ENCODE measurements at places on chromosomes 2 and 18.

DNA sequence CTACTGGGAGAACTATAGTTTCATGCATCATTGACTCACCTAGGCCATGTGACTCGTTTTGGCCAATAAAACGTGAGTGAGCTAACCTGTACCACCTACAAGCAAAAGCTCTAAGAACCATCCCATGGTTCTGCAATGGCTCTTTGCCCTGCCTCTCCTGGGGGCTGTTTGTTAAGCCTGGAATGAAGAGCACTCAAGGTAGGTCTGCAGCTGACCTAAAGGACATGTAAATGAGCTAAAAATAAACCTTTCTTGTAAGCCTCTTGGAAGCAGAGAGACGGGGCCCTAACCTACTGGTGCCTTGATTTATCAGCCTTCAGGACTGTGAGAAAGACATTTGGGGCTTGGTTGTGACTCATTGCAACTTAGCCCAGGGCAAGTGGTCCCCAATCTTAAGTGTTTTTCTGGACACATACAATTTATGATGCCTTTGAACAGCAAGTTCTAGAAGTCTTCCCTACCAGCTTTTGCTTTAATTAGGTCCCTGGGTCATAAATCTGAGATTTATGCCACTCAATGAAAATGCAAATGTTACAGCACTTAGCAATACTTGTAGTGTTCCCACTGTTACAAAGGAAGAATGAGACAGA, 107.4 kb downstream of the OSBPL6 start:
- no peak for DNase-seq

DNA sequence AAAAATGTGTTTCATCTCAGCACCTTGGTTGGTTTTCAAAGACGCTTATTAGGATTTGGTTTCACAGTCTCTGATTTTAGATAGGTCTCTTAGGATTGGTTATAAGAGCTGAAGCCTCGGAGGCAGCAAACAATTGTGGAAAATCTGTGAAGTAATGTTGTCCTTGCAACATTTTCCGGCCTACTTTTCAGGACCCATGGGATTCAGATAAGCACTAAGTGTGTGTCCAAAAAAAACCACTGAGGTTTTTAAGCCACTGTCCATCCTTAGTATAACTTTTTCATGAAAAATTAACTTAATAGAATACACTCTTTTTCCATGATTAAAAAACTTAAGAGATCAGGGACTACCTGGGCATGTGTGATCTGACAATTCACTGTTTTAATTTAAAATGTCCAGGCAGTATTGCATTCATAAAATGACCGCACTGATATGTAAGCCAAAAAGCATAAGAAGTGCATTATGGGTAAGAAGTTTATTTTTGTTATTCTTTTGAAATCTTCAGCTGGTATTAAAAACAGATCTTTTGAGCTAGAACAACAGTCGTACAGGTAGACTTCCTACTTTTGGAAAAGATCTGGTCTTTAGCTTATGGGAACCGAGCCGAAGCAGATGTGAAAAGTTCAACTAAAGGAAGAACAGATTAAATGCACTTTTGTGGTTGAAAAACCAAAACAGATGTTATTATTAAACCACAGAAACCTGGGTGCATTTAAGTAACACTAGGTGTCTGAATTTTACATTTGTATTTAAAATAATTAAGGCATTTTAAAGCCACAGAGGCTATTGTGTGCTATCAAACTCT, 479.4 kb upstream of the ZEB2 start:
- no peak for DNase-seq

DNA sequence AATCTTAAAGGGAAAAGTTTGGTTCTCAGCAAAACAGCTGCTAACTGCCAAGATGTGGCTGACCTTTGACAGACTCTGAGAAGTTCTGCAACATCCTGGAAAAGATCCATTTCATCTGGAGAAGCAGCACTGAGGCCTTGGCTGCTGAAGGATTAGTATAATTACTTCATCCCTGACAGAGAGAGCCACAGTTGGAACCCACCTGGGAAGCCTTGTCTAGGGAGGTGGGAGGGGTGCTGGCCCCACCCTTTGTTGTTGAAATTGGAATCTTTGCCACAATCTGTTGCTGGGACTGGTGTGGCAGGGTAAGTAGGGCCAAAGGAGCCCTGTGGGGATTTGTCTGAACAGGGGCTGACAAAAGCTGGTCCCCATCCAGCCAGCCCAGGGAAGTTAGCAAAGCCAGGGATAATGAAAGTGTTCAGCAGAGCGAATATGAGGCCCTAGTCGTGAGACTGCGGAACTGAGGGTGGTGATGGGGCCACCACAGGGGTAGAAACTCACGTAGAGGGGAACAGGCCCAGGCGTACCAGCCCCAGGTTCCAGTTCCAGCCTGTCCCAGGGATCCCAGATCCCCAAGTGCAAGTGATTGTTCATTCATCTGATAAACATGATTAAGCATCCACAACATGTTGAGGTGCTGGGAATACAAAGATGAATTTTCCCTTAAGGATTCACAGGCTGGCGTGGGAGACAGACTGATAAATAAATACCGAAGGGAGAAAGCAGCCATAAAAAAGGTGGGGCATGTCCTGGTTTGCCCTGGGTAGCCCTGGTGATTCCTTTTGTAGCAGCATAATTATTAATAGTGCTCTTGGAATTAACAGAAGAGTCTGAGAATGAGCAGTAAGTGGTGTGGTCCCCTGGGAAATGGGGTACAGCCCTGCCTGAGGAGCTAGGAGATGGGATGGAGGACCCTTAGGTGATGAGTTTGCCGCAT, 60.0 kb downstream of the MYO1B start:
- no peak for DNase-seq

- no peak for DNase-seq
Measured at GRCh38 chr2:64562148-64562784, 38.1 kb downstream of the AFTPH start.

DNA sequence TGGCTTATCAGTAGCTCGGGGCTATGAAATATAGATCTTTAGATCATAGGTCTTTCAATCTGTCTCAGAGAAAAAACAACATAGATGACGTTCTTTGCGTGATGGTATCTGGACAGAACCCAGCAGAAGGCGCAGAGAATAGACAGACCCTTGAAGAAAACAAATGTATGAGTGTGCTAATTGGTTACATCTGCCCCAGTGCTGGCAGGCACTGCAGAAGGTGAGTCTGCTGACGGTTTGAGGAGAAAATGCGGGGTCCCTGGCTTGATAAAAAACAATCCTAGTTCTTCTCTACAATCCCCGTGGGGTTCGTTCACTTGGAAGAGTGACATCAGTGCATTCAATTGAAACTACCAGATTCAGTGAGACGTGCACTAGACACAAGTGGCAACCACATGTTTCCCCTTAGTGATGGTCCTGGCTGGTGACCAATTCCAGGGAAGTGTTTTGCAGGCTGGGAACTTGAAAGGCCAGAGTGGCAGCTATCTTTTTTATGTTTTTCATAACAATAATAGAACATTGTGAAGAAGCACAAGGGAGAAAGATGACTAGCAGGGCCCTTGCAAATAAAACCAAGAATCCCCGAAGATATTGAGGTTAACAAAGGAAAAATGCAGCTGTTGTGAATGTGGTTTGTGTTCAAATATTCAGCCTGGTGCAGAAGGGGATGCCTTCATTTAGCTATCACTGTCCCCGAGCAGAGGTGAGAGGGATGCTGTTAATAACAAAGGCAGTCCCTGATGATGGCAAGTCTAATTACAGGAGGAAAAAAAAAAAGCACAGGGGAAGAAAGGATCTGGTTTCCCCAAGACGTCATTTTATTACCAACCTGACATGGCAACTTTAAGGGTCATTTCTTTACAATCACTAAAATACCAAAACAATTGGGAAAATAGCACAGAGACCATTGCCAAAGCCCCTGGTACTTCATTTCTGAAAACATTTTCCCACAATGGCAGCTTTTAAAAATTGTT, 337.6 kb upstream of the FIGN start:
- DNase-seq = no peak

- DNase-seq = no peak
Measured at GRCh38 chr2:112622528-112622849, 23.2 kb upstream of the SLC20A1 start.

- DNase-seq = no peak
Measured at GRCh38 chr2:150526006-150526405, 38.5 kb upstream of the RND3 start.

Measured in activated naive CD4-positive, alpha-beta T cell treated with Interleukin-2 at 50 U/mL for 16 hours (primary cell).